ENCODE measurements at places on chromosomes 1 and 21.

- no peak for DNase-seq
These were observed 86.2 kb upstream of the HP1BP3 start for GRCh38 chr1:20873311-20873710.

- DNase-seq, result peak; percentile 35
These were observed 406 bp downstream of the HTR1D start for GRCh38 chr1:23216771-23217420.

- no peak for DNase-seq
These were observed 329.9 kb upstream of the GREM2 start for GRCh38 chr1:240941701-240942370.

DNA sequence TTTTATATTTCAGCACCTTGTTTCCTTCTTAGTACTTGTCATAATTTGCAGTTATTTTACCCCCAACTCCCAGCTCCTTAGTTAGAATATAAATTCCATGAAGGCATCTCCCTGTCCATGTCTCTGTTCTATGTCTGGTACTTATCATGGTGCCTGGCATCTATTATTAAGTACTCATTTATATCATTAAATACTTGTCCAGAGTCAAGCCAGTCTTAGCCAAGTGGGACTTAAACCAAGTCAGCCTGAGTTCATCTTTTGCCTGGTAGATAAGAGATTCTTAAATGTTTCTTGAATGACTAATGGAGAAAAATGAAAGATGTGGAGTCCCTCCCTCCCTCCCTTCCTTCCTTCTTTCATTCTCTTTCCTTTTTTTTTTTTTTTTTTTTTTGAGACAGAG lies 9.4 kb downstream of the SLC25A44 start:
- DNase-seq, result no peak

GRCh38 chr1:8989821-8990220 lies 36.4 kb downstream of the SLC2A7 start:
- no peak for DNase-seq

DNA sequence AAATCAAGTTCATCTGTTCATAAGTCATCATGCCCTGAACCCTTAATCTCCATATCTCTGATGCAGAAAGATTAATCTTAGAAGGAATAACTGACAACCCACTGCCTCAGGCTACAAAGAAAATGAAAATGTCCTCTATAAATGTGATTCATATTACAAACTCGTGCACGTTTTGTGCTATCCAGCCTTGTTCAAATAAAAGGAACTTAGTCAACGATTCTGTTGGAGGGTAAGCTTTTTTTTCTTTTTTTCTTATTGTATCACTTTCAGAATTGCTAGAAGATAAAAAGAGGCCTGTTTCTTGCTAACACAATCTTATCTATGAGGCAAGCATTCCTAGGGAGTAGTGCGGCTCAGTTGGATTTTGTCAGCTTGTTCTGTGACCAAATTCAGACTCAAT lies 228.4 kb downstream of the TM2D1 start:
- DNase-seq, result no peak

DNA sequence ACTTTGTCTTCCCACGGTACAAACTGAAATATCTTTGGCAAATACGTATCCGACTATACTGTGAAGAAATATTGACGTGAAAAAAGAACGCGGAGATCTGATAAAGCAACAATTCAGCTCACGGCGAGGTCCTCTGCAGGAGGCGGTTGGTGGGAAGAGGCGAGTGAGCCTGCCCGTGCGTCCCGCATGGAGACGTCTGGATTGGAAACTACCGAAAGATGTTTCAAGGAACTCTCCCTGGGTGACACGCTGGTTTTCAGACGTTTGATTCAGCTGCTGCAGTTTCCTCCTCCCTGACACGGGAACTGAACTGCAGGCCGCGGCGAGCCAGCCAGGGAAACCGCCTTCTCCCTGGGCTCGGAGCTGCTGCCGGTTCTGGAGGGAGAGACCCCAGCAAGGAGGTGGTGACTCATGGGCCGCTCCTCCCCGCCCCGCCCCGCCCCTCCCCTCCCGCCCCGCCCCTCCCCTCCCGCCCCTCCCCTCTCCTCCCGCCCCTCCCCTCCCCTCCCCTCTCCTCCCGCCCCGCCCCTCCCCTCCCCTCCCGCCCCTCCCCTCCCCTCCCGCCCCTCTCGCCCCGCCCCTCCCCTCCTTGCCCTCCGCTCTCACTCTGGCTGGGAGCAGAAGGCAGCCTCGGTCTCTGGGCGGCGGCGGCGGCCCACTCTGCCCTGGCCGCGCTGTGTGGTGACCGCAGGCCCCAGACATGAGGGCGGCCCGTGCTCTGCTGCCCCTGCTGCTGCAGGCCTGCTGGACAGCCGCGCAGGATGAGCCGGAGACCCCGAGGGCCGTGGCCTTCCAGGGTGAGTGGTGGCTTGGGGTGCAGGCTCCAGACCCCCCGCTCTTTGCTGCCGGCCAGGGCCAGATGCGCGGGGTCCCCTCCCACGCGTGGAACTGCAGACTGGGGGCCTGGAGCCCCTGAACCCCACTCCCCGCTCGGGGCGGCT lies at the start of gene COL6A1:
Gene COL6A1 (plus strand): TSS at position 620 of the 941 bp plus-strand sequence. CDS start 81 bp downstream, at position 701.
- DNase-seq, result peak; percentile 59

GRCh38 chr1:32774950-32775634 lies 42.1 kb downstream of the YARS1 start:
- no peak for DNase-seq

- DNase-seq, result no peak
These were observed 12.8 kb upstream of the PLA2G2E start for GRCh38 chr1:19936061-19936750.

GRCh38 chr1:202367271-202367670 lies 18.8 kb downstream of the PPP1R12B start:
- DNase-seq, result no peak

DNA sequence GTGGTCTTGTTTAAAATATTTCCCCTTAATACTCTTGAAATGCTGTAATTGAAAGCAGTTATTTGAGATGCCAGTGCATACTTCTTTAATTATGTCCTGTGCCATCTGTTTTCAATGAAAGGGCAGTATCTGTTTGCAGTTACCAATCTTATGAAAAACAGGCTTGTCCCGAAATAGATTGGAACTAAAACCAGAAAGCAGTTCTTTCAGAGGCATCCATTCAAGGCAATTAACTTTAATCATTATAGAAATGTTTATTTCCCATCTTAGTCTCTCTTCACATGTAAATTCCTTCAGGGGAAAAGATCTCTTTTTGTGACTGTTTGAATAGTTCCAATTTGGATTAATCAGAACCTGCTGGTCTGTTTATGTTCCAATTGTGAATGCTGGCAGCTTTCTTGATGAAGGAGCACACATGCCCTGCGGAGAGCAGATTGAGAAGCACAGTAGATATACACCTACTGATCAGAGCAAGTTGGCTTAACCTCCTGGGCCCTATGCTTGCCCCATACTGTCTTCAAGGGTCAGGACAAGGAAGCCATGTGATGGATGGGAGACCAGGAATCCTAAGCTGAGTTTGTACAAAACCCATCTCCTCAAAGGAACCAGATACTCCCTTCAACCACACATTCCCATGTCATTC lies 41.6 kb upstream of the MROH9 start:
- no peak for DNase-seq

DNA sequence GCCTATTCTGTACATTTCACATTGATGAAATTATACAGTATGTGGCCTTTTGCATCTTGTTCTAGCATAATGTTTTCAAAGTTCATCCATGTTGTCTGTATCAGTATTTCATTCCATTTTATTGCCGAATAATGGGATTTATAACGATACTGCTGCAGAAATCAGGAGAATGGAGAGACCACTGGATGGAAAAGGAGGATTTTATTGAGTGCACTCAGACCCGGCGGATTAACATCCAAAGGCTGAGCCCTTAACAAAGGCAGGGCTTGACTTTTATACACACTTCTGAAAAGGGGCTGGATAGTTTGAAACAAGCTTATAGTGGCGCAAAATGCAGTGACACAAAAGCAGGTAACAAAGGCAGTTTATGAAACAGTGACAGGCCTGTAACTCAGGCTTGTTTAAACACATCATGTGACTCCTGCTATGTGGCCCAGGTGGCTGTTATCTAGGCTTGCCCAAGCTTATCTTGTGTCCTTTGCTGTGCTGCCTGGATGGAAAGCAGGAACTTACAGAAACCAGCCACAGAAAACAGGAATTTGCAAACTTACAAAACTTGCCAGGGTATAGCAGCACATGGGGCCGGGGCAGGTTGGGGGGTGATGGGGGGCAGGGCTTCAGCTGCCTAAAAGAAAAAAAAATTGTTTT lies 32.8 kb upstream of the KCNJ15 start:
- DNase-seq, result no peak

DNA sequence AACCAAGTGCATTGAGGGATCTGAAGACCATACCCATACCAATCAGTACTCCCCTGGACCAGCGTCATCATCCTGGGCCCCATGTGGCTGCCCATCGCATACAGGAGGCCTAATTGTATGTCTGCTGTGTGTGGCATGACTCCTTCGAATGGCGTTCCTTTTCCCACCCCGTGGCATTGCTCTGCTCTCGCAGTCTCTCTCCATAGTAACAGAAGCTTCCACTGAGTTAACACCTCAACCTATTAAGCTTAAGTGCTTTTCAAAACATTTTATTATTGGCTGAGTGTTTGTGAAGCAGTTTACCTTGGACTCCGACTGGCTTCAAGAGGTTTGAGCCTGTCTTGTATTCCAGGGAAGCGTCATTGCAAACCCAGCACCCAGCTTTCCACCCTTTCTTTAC lies 187.1 kb upstream of the LMO4 start:
- no peak for DNase-seq

DNA sequence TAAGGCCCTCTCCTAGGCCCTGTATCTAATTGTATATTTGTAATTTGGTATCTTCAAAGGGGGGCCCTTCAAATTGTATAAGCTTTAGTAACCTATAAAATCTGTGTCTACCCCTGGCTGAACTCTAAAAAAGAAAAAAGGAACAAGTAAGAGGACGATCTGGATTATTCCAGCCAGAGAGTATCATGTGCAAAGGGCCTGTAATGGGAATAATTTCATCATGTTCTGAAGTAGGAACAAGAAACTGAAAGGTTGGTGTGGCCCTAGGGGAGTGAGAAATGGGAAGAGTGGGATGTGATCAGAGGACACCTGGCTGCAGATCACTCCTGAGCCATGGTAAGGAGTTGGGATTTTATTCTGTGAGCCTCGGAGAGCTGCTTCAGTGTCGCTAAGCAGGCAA lies 14.7 kb downstream of the PTAFR start:
- no peak for DNase-seq

DNA sequence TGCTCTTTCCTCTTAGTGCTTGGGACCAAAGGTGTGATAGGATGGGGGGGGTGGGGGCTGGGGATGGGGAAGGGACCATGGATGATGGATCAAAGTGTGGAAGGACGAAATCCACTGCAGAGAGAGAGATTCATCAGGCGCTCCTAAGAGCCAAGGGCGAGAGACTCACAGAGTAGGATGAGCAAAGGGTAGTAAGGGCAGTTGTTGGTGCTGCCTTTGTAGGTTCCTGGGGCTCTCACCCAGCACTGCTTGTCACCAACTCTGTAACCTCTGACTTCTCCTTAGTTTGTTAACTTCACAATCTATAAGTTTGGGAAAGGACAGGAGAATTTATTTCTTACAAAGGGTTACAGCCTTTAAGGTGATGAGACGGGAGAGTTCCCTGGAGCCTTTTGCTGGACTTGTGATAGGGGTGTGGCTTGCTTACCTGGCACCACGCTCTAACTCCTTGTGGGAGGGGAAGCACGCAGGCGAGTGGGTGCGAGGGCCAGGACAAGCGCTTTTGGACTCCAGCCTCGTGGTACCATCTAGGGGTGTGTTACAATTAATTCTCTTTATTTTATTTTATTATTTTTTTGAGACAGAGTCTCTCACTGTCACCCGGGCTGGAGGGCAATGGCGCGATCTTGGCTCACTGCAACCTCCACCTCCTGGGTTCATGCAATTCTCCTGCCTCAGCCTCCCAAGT lies 1.6 kb upstream of the PDXK start:
- no peak for DNase-seq

- DNase-seq, result no peak
These were observed 30.9 kb upstream of the NBL1 start for GRCh38 chr1:19613171-19613703.

GRCh38 chr1:212791261-212791675 lies 309 bp downstream of the NSL1 start:
- DNase-seq, result no peak
